ENCODE measurements at places on chromosomes 4 and X. TPM values are rescaled to one million over a fixed set of nuclear protein-coding genes. Genes with fewer than 3 reads are reported as not detected.

Gene CPZ
- 5.0 TPM for total RNA-seq

Gene CHRDL1
- total RNA-seq = 24.4 TPM

Gene IL2RG
- total RNA-seq = 0.64 TPM

Gene SPIN2A
- 1.9 TPM for total RNA-seq

Gene RHOXF2
- total RNA-seq = not detected

Gene GAGE1
- not detected for total RNA-seq

Gene ADGRG2
- 0.82 TPM for total RNA-seq

Gene CITED1
- 3.9 TPM for total RNA-seq

Gene NDST4
- total RNA-seq = 16.9 TPM

Gene RAB9B
- total RNA-seq = 24.1 TPM

Gene STOX2
- total RNA-seq = 44.2 TPM

Gene ADAM29
- total RNA-seq = 0.91 TPM

Gene ANK2
- 333 TPM for total RNA-seq

Gene TCEAL6
- total RNA-seq = 3.0 TPM

Gene CTAG1A
- total RNA-seq = not detected

Gene NDST3
- 47.4 TPM for total RNA-seq

Gene FAM47E
- total RNA-seq = 7.3 TPM

Gene SLC38A5
- total RNA-seq = 24.7 TPM

Gene P2RY4
- total RNA-seq = 0.54 TPM

Gene PAGE2B
- not detected for total RNA-seq

Gene ARHGAP36
- 0.82 TPM for total RNA-seq

Gene RAB41
- not detected for total RNA-seq

Gene OPHN1
- 43.2 TPM for total RNA-seq

Gene PFKFB1
- total RNA-seq = 0.45 TPM

Gene BMPR1B
- 26.0 TPM for total RNA-seq

Gene SORBS2
- 90.4 TPM for total RNA-seq

Gene PRKG2
- 2.3 TPM for total RNA-seq

Gene SERPINA7
- total RNA-seq = not detected

Measured in cerebellum (tissue), 4 donors.